ENCODE measurements at places on chromosomes 5 and 9.
A peak's percentile ranks its signal among the peaks of the same experiment; 100 is the strongest.

DNA sequence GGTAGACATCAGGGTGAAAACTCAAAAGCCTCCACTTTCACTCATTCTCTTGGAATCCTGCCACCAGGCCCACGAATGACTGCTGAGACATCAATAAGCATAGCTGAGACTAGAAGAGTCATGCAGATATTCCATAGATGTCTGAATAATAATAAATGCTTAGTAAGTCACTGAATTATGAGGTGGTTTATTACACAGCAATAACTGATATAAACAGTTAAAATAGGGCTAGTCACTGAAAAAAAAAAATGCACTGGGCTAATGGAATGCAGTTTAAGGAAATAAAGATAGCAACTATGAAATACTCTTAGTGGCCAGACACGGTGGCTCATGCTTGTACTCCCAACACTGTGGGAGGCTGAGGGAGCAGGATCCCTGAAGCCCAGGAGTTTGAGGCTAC lies 262.8 kb upstream of the CDH6 start:
- no peak for DNase-seq

- DNase-seq = no peak
Observed at GRCh38 chr9:20178197-20178596, 389.4 kb upstream of the SLC24A2 start.

DNA sequence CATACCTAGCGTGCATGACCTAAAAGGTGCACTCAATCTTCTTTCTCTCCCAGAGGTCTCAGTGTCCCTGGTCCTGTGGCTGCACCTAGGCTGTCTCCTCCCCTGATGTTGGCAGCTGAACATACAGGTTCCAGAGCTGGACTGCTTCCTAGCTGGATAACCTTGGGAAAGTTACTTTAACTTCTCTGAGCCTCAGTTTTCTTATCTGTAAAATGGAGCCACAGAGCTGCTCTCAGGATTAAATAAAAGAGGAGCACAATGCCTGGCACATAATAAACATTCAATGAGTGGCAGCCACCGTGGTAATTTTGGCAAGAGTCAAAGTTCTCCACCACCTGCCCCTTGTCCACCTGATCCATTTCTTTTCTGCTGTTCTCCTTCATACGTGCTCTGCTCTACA lies 14.0 kb downstream of the MORN5 start:
- DNase-seq = no peak

- no peak for DNase-seq
Observed at GRCh38 chr5:157177953-157178352, 2.7 kb upstream of the ITK start.

GRCh38 chr5:140073296-140073695 lies 30.2 kb upstream of the NRG2 start:
- no peak for DNase-seq

DNA sequence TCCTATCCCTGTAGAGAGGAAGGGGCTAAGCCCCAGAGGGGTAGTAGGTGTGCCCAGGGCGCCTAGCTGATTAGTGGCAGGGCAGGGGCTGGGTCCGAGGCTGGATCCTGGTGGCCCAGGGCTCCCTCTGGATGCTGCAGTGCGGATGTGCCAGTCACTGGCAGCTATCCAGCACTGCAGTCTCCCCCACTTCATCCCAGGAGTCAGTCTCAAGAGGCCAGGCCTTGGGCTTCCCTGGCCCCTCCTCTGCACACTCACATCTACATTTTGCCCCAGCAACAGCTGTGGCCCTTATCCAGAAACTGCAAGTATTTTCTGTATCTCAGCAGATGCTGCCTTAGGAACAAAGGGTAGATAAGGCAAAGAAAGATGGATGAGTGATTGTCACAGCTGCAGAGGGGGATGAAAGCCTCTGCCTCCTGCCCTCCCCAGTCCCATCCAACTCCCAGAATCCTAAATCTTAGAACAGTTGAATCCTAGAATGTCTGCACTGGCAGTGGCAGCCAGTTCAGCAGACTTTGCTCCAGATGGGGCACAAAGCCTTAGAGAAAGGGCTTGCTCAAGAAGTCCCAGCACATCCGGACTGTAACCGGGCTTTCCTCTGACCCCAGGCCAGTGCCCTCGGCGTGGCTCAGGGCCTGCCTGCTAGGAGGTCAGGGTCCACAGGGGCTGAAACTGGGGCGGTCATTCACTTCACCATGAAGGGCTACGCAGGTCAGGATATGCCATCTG lies 1.6 kb downstream of the ANXA6 start:
- DNase-seq = no peak

DNA sequence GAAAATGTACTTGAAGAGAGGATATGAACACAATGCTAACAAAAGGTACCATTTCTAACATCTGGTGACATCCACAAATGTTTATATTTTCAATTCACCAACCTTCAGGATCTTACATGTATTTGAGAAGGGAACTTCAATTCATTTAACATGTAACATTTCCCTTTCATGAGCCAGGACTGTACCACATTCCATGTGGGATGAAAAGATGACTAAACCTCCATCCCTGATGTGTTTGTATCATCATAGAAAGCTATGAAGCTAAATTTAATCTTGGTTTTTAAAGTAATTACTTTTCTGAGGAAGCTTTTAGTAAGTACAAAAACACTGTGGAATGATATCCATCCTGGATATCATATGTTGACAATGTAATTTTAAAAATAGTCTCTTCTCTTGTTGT lies 78.2 kb upstream of the GNA14 start:
- DNase-seq = no peak

- DNase-seq = no peak
Observed at GRCh38 chr5:127425868-127426267, 91.6 kb upstream of the PRRC1 start.

- no peak for DNase-seq
Observed at GRCh38 chr9:23743036-23743435, 83.0 kb downstream of the ELAVL2 start.

- no peak for DNase-seq
Observed at GRCh38 chr5:118989816-118990215, 1.5 kb upstream of the DTWD2 start.

- DNase-seq = no peak
Observed at GRCh38 chr9:22208846-22209585, 199.9 kb upstream of the CDKN2B start.

DNA sequence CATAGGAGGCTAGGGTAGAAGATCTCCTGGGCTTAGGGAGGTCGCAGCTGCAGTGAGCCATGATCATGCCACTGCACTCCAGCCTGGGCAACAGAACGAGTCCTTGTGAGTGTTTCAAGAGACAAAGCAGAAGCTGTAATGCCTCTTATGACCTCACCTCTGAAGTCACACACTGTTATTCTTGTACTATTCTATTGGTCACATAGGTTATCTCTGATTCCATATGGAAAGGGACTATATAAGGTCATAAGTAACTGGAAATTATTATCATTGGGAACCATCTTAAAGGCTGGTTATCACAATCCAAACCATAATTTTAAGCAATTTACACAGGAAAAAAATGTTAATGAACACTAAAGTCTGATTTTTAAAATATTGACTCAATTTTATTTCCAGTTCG lies 17.9 kb upstream of the AFF4 start:
- DNase-seq = no peak

GRCh38 chr5:66704790-66705425 lies 108.7 kb downstream of the MAST4 start:
- DNase-seq = no peak

- peak; percentile 84 for DNase-seq
Observed at GRCh38 chr5:27701931-27702903, 663.8 kb upstream of the CDH9 start.

GRCh38 chr9:85408494-85408893 lies 333.3 kb downstream of the AGTPBP1 start:
- no peak for DNase-seq

GRCh38 chr9:95189251-95190098 lies 128.0 kb downstream of the FANCC start:
- no peak for DNase-seq

- DNase-seq = no peak
Observed at GRCh38 chr9:36995927-36996705, 38.0 kb downstream of the PAX5 start.

- no peak for DNase-seq
Observed at GRCh38 chr5:65363499-65363898, 118.2 kb downstream of the ADAMTS6 start.

- DNase-seq = no peak
Observed at GRCh38 chr9:15304632-15305031, 2.4 kb downstream of the TTC39B start.

DNA sequence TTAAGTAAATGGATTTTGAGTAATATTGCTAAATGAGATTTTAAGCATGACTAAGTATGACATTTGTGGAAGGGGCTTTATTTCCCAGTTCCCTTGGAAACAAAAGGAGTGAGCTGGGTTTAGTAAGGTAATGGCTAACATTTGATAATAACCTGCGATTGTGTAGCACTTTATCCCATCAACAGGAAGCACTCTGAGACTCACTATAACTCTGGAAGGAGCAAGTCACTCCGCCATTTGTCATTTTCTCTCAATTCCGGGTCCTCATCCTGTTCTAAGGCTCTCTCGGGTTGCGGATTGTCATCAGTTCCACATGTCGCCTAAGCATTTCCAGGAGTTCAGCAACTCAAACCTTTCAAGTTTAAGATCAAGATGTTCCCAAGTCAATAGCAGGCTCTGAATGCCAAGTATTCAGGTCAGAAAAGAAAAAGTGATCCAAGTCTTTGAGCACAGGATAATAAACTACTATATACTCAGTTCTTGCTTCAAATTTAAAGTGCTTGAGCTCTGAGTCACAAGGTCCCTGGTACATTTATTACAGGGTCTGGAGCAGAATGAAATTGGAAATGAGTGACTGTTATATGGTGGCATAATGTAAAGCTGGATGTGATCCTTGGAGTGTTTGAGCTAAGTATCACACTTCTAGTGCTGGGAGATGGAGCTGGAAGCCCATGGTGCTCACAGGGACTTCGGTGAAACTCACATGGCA lies 39.3 kb downstream of the CAPSL start:
- no peak for DNase-seq

- no peak for DNase-seq
Observed at GRCh38 chr5:64026493-64026892, 64.2 kb upstream of the HTR1A start.

GRCh38 chr9:99008203-99008602 lies 64.5 kb downstream of the COL15A1 start:
- no peak for DNase-seq

DNA sequence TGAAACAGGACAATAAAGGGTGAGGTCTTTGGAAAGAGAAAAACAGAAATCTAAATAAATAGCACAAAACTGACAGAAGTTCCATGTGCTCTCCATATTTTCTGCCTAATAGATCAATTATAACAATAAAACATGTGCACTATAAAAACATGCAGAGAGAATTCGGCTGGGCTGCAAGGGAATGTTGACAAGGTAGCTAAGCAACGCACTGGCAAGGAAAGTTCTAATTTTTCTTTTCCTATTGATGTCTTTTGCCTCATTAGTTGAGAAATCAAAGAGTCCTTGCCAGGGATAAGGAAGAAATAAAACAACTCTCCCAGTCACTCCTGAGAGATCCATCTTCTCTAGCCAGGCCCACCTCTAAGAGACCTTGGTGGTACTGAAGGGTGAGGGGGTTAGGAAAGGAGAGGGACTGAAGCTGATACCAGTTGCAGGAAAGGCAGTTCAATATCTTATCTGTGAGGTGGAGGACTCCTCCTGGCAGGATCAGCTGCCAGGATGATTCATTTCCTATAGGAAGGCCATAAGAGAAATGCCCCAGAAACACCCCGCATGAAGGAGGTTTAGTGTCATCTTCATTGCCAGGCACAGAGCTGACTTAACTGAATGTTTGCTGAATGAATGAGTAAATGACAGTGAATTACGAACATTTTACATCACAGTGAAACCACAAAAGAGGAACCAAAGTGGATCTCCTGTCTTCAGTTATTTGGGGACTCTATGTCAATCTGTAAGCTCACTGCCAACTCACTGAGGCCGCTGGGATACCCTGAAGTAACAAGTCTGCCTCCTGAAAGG lies 63.7 kb upstream of the IFNK start:
- DNase-seq = no peak

- DNase-seq = no peak
Observed at GRCh38 chr9:4009006-4009511, 290.8 kb downstream of the GLIS3 start.

- no peak for DNase-seq
Observed at GRCh38 chr9:101495810-101496209, 37.8 kb upstream of the RNF20 start.

DNA sequence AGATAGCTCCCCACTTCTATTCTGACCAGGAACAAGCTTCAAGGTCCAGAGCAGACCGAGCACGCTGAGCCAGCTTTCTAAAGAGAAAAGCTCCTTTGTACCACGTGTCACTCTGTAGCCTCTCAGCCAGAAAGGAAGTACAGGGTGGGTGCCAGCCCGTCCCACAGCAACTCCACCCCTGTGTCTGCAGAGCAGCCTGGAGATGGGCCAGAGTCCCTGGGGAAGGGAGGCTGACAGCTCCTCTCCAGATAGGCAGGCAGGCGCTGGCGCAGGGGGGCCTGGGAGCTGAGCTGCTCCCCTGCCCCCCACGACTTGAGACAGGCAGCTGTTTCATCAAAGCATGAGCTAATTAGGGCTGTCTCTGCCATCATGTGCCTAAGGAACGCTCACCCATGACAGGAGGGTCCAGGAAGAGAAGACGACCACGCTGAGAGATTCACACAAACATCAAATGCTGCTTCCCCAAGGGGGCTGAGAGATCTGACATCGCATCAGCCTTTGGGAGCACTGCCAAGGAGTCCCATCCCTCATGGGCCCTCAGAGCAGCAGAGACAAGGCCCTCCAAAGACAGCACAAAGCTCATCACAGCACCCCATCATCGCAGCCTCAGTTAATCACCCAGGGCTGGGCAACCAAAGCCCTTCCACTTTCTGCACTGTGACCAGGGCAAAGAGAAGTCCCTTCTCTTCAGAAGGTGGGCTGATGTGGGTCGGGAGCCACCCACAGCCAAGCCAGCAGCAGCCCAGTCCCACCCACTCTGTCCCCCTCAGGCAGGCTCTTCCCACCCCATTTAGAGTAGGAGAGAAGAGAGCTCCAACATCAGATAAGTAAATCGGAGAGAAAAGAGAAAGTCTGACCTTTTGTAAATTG lies 78.5 kb upstream of the LRRTM2 start:
- DNase-seq = peak; percentile 52

DNA sequence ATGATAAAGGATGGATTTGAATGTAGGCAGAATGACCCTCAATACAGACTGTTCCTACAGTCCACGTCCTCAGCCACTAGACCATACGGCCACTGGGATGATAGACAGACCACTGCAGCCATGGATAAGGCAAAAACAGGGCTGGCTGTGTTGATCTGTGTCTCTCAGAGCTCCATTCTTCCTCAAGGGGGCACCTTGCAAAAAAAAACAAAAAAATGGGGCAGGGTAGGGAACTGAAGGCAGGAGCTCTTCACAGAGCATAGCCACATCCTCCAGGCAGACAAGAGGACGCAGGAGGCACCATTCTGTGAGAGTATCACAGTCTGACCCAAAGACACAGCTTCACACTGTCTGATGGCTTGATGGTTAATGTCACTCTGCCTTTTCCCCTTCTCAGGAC lies 61.2 kb upstream of the GABRP start:
- DNase-seq = no peak

DNA sequence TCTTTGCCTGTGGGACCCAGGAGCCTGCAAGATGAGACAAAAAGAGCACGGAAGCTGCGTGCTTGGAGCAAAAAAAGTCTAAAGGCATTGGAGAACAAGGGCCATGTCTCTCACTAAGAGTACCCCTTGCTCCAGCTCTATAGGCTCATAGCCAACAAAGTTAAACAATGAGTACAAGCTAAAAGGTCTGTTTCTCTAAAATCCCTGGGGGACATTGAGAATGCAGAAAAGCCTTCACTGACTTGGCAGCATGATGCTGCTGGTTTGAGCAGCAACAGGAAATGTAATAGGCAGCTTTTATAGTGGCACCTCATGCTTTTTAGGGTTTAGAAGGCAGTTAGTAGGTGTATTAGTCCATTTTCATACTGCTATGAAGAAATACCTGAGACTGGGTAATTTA lies 287.5 kb downstream of the SMARCA2 start:
- DNase-seq = no peak

Measured in retinal pigment epithelial cell (primary cell).